A549 treated with AZD2906 at 1 μM for 4 hours (cell line): ENCODE measurements at places on chromosomes 16 and 17. TPM values are rescaled to one million over a fixed set of nuclear protein-coding genes. Genes with fewer than 3 reads are reported as not detected.

CSH2 gene
- total RNA-seq, result not detected in 5 replicates

CD300LG gene
- total RNA-seq, result not detected in 5 replicates

SEPTIN1 gene
- total RNA-seq, result 0.95 to 2.5 TPM (median 2.2 TPM) in 5 replicates

SLC35G6 gene
- total RNA-seq, result not detected in 5 replicates

OTOP3 gene
- not detected in 5 replicates for total RNA-seq

ABCC3 gene
- 112 to 132 TPM (median 127 TPM) in 5 replicates for total RNA-seq

CCDC40 gene
- total RNA-seq, result 6.3 to 8.3 TPM (median 7.6 TPM) in 5 replicates

PALB2 gene
- 11.0 to 12.1 TPM (median 11.9 TPM) in 5 replicates for total RNA-seq

TEX14 gene
- total RNA-seq, result 0.22 to 0.33 TPM (median 0.32 TPM) in 5 replicates

ACSF2 gene
- total RNA-seq, result 11.0 to 13.9 TPM (median 12.7 TPM) in 5 replicates

ADAMTS18 gene
- 0.01 to 0.08 TPM (median 0.02 TPM) in 4 of 5 replicates, not detected in the other for total RNA-seq

ADAP2 gene
- total RNA-seq, result 2.2 to 5.9 TPM (median 2.6 TPM) in 5 replicates

SPNS2 gene
- total RNA-seq, result 9.9 to 19.0 TPM (median 14.4 TPM) in 5 replicates

RGS11 gene
- total RNA-seq, result 2.9 to 4.9 TPM (median 4.4 TPM) in 5 replicates

C16orf96 gene
- total RNA-seq, result 0.02 to 0.06 TPM (median 0.04 TPM) in 5 replicates

CHST4 gene
- 0.06 to 0.13 TPM (median 0.13 TPM) in 3 of 5 replicates, not detected in the others for total RNA-seq

CTF1 gene
- total RNA-seq, result 0.16 to 0.29 TPM (median 0.17 TPM) in 5 replicates

GRAP gene
- total RNA-seq, result 0.24 to 0.53 TPM (median 0.38 TPM) in 5 replicates

KCTD5 gene
- 35.2 to 44.7 TPM (median 40.1 TPM) in 5 replicates for total RNA-seq

GP1BA gene
- not detected in 5 replicates for total RNA-seq

IL21R gene
- 0.03 to 0.11 TPM (median 0.06 TPM) in 4 of 5 replicates, not detected in the other for total RNA-seq

NPIPB8 gene
- total RNA-seq, result 0.32 to 0.44 TPM (median 0.39 TPM) in 3 of 5 replicates, not detected in the others

B4GALNT2 gene
- 0.27 to 0.62 TPM (median 0.38 TPM) in 5 replicates for total RNA-seq

SETD1A gene
- total RNA-seq, result 18.3 to 20.3 TPM (median 18.6 TPM) in 5 replicates

SMPD3 gene
- total RNA-seq, result 0.08 to 0.20 TPM (median 0.13 TPM) in 5 replicates

CD300E gene
- total RNA-seq, result not detected in 5 replicates

ATP6V0A1 gene
- total RNA-seq, result 29.3 to 42.1 TPM (median 36.0 TPM) in 5 replicates

CNEP1R1 gene
- 19.6 to 21.8 TPM (median 20.5 TPM) in 5 replicates for total RNA-seq

SLFN12L gene
- 0.03 to 0.06 TPM in 2 of 5 replicates, not detected in the others for total RNA-seq

USP22 gene
- 116 to 132 TPM (median 121 TPM) in 5 replicates for total RNA-seq

C1QTNF8 gene
- 0.05 to 0.08 TPM in 2 of 5 replicates, not detected in the others for total RNA-seq

NPIPB4 gene
- 20.0 to 23.7 TPM (median 22.0 TPM) in 5 replicates for total RNA-seq

EVPLL gene
- not detected in 5 replicates for total RNA-seq

TNFRSF17 gene
- total RNA-seq, result not detected in 5 replicates

PYDC1 gene
- not detected in 5 replicates for total RNA-seq

C17orf100 gene
- total RNA-seq, result 1.8 to 3.2 TPM (median 2.7 TPM) in 5 replicates

DYNLRB2 gene
- total RNA-seq, result 0.30 to 0.37 TPM in 2 of 5 replicates, not detected in the others

ARHGDIA gene
- 592 to 701 TPM (median 654 TPM) in 5 replicates for total RNA-seq

MYCBPAP gene
- 0.35 to 0.89 TPM (median 0.54 TPM) in 5 replicates for total RNA-seq

NAGLU gene
- total RNA-seq, result 34.3 to 48.3 TPM (median 46.9 TPM) in 5 replicates

MRPS34 gene
- 151 to 264 TPM (median 250 TPM) in 5 replicates for total RNA-seq

TM4SF5 gene
- total RNA-seq, result 0.45 to 0.94 TPM (median 0.63 TPM) in 5 replicates

GRAPL gene
- total RNA-seq, result 0.11 to 0.22 TPM (median 0.11 TPM) in 3 of 5 replicates, not detected in the others

TGFB1I1 gene
- total RNA-seq, result 43.2 to 75.3 TPM (median 53.7 TPM) in 5 replicates

MPV17L gene
- total RNA-seq, result 4.7 to 6.3 TPM (median 5.2 TPM) in 5 replicates

AURKB gene
- 140 to 157 TPM (median 146 TPM) in 5 replicates for total RNA-seq

GJD3 gene
- total RNA-seq, result 0.34 to 1.1 TPM (median 1.00 TPM) in 5 replicates

CENPX gene
- 135 to 206 TPM (median 183 TPM) in 5 replicates for total RNA-seq

NF1 gene
- total RNA-seq, result 13.7 to 20.7 TPM (median 17.8 TPM) in 5 replicates

GLOD4 gene
- total RNA-seq, result 87.9 to 139 TPM (median 97.2 TPM) in 5 replicates

TMEM114 gene
- total RNA-seq, result not detected in 5 replicates

RDM1 gene
- 2.6 to 3.9 TPM (median 3.4 TPM) in 5 replicates for total RNA-seq

KRT27 gene
- not detected in 5 replicates for total RNA-seq

CEP295NL gene
- 0.25 to 0.48 TPM (median 0.26 TPM) in 5 replicates for total RNA-seq
